ENCODE measurements at places on chromosomes 6 and 20.
A peak's percentile ranks its signal among the peaks of the same experiment; 100 is the strongest.

DNA sequence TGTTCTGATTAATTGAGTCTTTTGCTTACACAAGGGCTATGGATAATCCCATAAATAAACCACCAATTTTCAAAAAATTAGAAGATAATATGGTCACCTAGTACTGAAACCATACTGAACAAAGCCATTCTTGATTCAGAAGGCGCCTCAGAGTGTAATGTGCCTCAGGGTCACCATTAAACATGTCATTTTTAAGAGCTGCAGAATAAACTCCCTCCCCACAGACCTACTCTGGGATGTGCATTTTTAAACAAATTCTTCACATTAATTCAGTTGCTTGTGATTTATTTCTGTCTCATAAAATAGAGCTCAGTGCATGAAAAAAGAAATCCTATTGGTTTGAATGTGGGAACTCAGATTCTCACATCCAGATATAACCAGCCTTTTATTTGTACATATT, 202.1 kb upstream of the HEY2 start:
- no peak for DNase-seq

- no peak for DNase-seq
Observed at GRCh38 chr6:117267054-117267347, 1.6 kb downstream of the VGLL2 start.

DNA sequence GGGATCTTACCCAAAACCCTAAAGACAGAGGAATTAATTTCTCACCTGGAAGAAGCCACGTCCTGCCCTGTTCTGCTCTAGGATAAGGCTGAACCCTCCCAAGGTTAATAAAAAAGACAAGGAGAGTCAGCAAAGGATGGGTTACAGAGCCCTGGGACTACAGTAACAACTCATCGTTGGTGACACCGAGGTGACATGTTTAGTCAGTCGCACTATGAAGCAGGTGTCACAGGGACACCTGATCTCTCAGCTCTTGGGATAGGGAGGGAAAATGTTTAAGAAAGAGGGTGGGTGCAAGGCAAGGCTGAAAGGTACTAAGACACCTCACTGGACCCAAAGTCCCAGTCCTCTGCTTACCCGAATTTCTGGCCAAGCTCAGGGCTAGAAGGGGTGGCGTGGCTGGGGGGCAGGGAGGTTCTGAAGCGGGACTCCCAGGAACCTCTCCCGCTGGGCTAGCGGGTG, 562 bp downstream of the MOCS1 start:
- DNase-seq, result no peak

DNA sequence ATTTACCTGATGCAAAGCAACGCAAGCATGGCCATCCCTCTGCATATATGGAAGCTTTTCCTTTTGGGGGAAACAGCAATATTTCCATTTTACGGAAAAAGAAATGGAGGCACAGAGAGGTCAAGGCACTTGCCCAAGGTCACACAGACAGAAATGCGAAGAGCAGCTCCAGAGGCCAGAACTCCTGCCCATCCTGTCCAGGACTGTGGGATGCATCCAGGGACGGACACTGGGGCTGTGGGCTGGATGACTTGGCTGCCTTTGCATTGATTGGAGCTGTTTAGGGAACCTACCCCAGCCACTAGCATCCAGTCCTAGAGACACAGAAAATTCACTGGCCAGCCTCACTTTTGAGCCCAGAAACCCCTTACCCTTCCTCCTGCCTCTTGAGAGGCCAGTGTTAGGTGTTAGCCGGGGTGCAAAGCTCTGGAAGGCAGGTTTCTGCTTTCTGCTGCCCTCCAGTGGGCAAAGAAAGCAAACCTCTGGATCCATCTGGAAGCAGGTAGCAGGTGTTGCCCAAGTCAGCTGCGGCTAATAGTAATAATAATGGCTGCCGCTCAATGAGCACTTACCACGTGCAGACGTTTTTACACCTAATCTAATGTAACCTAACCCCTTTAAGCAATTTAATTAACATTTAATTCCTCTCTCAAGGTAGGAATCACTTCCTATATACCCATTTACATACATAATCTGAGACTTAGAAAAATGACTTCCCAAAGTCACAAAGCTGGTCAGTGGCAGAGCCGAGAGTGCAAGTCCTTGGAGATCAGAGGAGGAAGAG, 31.7 kb upstream of the CCN5 start:
- DNase-seq, result no peak

- no peak for DNase-seq
Observed at GRCh38 chr6:11120271-11121005, 8.9 kb upstream of the ERVFRD-1 start.

DNA sequence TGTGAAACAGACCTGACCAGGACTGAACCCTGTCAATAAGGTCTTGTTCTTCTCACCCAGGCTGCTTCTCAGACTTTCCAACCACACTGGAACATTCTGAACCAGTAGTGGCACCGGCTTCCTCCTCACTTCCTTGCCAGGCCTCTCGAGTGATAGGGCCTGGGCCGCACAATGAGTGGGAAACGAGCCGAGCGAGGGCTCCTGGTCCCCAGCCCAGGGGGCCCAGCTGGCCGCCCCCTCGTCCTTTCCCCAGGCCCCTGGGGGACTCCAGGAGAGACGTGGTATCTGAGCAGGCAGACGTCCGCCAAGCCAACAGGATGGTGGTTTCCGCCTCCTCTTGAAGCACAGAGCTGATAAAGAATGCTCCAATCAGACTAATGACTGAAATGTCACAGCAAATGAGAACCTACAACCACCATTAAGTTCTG, 117.9 kb downstream of the GMDS start:
- DNase-seq, result peak; percentile 50

GRCh38 chr6:84172574-84172973, 54.9 kb downstream of the CEP162 start:
- DNase-seq, result no peak

- DNase-seq, result no peak
Observed at GRCh38 chr6:28211840-28212509, 13.1 kb upstream of the ZSCAN9 start.

DNA sequence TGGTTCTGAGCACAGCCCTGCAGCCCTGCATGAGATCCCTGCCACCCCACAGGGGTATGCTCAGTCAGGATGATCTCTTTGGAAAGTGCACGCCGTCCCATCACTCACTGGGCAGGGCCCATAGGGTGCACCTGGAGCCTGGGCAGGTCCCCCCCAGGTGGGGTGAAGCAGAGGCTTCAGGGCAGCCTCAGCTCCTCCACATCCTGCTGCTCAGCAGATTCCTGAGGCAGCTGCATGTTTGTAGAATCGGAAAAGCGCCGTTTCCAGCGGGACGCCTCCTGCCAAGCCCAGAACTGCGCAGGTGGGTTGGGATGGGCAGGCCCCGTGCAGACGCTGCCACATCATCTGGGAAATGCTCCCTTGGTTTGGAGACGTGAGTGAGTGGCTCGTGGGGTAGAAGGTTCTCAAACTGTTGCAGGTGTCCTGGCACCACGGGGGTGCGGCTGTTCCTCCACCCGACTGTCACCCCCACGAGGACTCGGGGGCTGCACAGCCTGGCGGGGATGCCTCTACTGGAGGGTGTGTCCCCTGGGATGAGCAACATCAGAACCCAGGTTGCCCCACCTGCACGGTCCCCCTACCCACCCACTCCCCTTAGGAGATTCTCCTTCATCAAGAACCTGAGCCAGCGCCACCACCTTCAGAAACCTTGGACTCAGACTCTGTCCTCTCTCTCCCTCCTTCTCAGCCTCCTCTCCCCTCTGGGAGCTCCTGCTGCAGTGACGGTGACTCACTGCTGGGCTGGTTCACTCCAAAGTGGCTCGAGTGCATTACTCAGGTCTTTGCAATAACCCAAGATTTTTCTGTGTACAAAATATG, 334.1 kb downstream of the TAF4 start:
- no peak for DNase-seq

- no peak for DNase-seq
Observed at GRCh38 chr6:30641048-30641447, 5.9 kb upstream of the C6orf136 start.

DNA sequence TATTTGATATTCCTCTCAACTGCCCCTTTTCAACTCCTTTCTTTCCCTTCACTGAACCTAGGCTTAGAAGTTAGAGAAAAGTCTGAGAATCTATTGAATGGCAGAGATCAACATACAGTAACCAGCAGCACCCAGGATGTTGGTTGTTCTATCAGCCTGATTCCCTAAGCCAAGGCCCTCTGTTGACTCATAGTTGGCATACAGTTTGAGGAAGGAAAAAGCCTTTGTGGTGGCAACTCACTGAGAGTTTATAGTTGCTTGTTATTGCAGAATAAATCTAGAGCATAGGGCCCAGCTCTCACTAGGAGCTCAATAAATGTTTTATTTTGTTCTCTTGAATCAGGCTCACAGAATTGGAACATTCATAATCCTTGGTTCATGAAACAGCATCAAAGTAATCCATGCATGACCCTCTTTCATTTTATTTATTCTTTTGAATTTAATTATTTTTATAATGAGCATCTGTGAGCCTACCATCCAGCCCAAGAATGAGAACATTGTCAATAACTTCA, 119.1 kb upstream of the ADGRF1 start:
- peak; percentile 58 for DNase-seq

DNA sequence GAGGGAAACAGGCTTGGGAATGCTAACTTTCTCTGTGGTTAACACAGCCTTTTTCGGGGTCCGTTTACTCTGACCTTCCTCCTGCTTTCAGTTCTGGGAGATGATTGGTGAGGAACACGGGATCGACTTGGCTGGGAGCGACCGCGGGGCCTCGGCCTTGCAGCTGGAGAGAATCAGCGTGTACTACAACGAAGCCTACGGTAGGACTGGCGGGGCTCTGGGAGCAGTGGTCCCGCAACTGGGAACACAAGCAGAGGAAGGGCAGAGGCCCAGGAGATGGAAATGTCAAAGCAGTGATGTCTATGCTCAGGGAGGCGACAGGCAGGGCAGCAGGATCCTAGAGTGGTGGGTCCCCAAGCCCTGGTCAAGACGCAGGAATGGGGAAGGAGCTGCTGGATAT, 3.5 kb downstream of the TUBB1 start:
- peak; percentile 37 for DNase-seq

GRCh38 chr6:18829272-18829870, 442.2 kb downstream of the RNF144B start:
- DNase-seq, result no peak

DNA sequence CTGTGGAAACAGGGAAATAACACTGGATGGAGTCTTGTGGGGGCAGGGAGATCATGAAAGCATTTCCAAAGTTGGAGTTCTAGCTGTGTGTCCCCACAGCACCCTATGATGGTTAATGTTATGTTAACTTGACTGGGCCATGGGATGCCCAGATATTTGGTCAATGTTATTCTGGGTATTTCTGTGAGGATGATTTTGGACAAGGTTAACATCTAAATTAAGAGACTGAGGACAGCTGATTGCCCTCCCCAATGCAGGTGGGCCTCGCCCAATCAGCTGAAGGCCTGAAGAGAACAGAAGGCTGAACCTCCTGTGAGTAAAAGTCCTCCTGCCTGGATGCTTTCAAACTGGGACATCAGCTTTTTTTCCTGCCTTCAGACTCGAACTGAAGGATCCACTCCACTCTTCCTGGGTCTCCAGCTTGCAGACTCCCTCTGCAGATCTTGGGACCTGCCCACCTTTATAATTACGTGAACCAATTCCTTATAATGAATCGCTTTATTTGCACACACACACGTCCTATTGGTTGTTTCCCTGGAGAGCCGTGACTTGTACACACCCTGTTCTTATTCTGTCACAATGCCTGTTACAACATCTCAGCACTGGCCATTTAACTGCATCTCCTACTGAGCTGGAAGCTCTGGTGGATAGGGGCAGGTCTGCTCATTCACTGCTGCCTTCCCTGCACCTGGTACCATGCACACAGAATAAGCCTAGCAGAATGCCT, 99.5 kb upstream of the IYD start:
- DNase-seq, result no peak

DNA sequence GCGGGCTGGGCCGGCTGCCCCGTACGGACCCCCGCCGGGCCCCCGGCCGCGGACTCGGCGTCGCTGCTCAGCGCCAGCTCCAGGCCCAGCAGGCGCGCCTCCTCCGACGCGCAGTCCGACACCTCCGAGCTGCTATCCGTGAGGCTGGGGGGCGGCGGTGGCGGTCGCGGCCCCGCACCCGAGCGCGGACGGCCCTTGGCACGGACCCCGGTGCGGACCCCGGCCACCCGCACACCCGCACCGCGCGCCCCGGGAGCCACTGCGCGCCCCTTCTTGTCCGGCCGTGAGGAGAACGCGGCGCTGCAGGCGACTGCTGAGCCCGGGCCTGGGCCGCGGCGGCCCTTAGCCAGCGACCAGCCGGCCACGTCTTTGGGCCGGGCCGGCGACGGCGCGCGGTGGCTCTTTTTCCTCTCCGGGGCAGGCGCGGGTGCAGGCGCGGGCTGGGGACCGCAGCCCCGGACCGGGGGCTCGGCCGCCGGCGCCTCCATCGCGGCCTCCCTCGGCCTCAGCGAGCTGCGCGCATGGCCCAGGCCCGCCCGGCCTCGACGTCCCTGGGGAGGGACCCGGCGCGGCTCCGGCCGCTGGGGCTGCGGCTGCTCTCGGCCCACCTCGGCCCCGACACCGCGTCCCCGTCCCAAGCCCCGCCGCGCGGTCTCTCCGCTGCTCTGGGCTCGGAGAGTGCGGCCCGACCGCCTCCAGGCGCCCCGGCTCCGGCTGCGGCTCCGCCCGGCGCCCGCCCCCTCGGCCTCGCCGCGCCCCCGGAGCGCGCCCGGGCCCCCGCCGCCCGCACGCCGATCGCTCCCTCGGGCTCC, 12.9 kb upstream of the TLDC2 start:
- DNase-seq, result no peak

- DNase-seq, result no peak
Observed at GRCh38 chr6:42791706-42792320, 10.0 kb downstream of the BICRAL start.

DNA sequence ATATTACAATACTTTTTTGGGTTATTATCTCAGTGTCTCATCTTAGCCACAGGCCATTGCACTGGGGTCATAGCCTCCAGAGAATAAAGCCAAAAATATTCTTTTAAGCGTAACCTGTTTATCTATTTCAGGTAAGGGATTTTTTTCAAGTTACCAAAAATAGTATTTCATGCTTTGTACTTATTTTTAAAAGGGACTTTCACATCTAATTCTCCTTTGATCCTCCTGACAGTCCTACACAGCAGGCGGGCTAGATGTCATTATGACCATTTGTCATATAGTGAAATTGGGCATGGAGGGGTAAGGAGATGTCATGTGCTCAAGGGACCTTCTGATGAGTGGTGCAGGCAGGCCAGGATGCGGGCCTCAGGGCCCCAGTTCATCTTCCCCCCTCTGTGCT, 68.9 kb downstream of the TBC1D7 start:
- no peak for DNase-seq

- DNase-seq, result peak; percentile 60
Observed at GRCh38 chr6:145815309-145816274, 997 bp upstream of the FBXO30 start.

DNA sequence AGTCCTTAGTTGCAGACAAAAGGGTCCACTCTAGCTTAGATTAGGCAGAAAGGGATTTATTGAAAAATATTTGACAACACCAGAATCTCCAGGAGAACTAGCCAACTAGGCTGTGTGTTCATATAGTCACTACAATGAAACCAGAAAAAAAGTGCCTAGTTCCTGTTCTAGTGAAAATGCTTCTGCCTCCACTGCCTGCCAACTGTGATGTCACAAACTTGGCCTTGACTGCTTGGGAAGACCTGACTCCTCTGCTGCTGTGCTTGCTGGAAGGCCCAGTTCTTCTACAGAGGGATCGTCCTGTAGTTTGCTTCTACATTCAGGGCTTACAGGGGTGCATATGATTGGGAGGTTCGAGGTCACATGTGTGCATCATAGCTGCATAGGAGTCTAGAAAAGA, 40.3 kb upstream of the XRN2 start:
- no peak for DNase-seq
